Body of pancreas (tissue), 4 donors: ENCODE measurements at places on chromosomes 12 and 14. TPM values are rescaled to one million over a fixed set of nuclear protein-coding genes. Genes with fewer than 3 reads are reported as not detected.

Gene STAC3
- total RNA-seq, result 2.0 TPM

DNA sequence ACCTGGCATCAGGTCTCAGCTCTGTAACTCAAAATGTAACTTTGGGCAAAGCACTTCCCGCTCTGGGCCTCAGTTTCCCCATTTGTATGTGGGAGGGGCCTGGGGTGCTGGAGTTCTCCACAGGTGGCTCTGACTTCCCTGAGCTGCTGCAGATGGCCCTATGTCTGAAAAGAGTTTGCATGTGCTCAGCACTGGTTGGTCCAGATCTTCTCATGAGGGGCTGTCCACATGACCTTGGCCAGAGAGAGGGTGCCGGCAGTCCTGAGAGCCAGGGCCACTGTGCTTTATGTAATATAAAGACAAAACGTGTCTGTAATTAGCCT is 7.2 kb upstream of the CACNA2D4 start:
- no peak overlapping the region for H3K4me3 ChIP-seq
- no peak overlapping the region for H3K27ac ChIP-seq
- H3K27me3 ChIP-seq, result no peaks in the 10 kb centered on the region
- H3K36me3 ChIP-seq, result no peaks in the 10 kb centered on the region

DNA sequence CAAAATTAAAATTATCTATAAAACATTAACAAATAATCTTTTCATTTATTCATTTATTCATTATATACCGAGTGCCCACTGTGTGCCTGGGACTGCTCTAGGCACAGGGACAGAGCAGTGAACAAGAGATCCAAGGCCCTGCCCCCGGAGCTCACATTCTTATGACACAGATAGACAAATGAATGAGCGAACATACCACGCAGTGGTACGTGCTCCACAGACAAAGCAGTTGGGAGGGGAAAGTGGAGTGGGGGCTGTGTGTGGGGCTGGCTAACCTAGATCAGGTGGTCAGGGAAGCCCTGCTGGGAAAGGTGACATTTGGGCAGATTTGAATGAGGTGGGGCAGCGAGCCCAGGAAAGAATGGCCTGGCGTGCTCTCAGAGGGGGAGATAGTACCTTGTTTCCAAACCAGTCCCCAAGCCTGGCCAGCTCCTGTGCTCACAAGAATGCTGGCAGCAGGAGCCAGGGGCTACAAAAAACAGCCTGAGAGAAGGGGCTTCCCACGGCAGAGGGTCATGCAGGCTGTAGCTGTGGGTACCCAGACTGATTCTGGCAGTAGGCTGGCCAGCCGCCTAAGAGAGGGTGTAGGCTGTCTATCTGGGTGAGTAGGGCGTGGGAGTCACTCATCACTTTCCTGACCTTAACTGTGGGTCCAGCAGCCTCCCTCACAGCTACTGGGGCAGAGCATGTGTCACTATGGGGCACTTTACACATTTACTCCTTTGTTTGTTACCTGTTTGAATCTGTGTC is 57.8 kb upstream of the ACTN1 start:
- DNase-seq, result no peak
- no peaks in the 10 kb centered on the region for H3K27me3 ChIP-seq
- H3K36me3 ChIP-seq, result no peaks in the 10 kb centered on the region
- H3K27ac ChIP-seq, result no peak overlapping the region
- H3K4me1 ChIP-seq, result no peaks in the 10 kb centered on the region

GRCh38 chr14:74647678-74648461 is 35.8 kb upstream of the LTBP2 start:
- H3K4me1 ChIP-seq, result peaks cover 8% of the 10 kb centered on the region
- H3K4me3 ChIP-seq, result no peak overlapping the region
- DNase-seq, result peak; percentile 33
- H3K27ac ChIP-seq, result no peak overlapping the region

Gene MYO1H
- total RNA-seq, result not detected

DNA sequence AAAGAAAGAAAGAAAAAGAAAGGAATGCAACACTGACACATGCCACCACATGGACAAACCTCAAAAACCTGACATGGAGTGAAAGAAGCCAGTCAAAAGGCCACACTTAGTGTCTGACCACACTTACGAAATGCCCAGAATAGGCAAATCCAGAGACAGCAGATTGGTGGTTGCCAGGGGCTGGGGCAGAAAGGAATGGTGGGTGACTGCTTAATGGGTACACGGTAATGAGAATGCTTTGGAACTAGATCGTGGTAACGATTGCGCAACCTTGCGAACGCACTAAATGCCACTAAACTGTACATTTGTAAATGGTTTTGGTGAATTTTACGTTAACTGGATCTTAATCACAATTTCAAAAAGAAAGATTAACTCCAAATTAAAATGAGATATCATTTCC is 39.5 kb downstream of the SCARB1 start:
- peaks cover 24% of the 10 kb centered on the region for H3K4me1 ChIP-seq
- H3K36me3 ChIP-seq, result no peaks in the 10 kb centered on the region
- H3K27ac ChIP-seq, result no peak overlapping the region
- no peak overlapping the region for H3K4me3 ChIP-seq

Gene FIGNL2
- total RNA-seq, result 0.52 TPM

GRCh38 chr14:60266021-60266937 is 17.3 kb downstream of the PPM1A start:
- no peak overlapping the region for H3K27ac ChIP-seq
- H3K4me3 ChIP-seq, result no peak overlapping the region
- peak; percentile 36 for DNase-seq
- H3K36me3 ChIP-seq, result no peaks in the 10 kb centered on the region

GRCh38 chr12:33944703-33945437 is 77.4 kb upstream of the ALG10 start:
- no peaks in the 10 kb centered on the region for H3K4me1 ChIP-seq
- H3K27me3 ChIP-seq, result no peaks in the 10 kb centered on the region
- H3K36me3 ChIP-seq, result no peaks in the 10 kb centered on the region

Gene SYNDIG1L
- not detected for total RNA-seq

Gene SRGAP1
- total RNA-seq, result 8.8 TPM
